ENCODE measurements at places on chromosomes 3 and 15.

DNA sequence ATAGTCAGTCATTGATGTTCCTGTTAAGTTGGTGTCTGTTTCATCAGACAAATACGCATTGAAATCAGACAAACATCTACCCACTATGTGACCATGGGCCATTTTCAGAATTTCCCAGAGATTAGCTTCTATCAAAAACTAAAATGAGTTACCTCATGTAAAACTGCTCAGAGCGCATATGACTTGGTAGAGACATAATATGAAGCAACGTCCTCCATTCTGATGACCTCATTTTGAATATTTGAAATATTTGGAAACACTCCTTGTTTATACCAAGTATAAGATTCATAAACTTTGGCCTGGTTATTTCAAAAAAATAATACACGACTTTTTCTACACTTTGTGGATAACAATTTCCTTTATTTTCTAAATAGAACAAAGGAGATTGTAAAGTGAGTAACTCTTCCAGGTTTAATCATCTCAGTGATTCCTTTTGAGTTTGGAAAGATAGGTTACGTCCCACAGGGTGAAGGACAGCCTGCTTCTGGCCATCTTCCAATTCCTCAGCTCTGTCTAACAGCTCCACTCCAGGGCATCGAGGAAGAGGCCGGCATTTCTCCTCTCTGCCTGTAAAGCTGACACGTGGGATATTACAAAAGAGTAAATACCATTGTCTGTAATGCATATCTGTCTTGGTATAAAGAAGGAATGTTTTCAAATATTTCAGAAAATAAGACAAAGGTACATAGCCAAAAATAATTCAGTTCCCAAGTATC lies 122.6 kb downstream of the CADM2 start:
- no peak for DNase-seq

DNA sequence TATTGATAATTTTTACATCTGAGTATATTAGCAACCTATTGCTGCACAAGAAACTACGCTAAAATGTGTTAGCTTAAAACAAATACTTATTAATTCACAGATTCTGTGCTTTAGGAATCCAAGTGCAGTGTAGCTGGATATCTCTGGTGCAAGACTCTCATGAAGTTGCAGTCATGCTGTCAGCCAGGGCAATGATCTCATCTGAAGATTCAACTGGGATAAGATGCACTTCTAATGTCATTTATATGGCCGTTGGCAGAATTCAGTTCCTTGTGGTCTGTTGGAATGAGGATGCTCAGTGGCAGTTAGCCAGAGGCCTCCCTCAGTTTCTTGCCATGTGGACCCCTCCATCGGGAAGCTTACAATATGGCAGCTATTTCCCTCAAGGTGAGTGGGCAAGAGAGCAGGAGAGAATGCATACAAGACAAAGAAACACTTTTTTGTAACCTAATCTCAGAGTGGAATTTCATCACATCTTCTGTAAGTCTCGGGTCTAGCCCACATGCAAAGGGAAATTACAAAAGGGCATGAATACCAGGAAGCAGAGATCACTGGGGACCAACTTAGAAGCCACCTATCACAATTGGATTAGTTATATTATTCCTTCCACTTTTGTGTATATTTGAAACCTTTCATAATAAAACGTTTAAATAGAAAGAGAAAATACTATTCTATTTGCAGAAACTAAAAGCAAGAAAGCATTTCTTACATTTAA lies 61.6 kb downstream of the DPH6 start:
- no peak for DNase-seq

- DNase-seq = no peak
Observed at GRCh38 chr3:130941793-130942192, 47.9 kb downstream of the ATP2C1 start.

- DNase-seq = no peak
Observed at GRCh38 chr3:83628471-83628870, 1330.3 kb upstream of the CADM2 start.

GRCh38 chr3:143727391-143727790 lies 120.9 kb downstream of the SLC9A9 start:
- DNase-seq = no peak

- DNase-seq = no peak
Observed at GRCh38 chr3:126446301-126446700, 29.4 kb downstream of the ZXDC start.

- DNase-seq = no peak
Observed at GRCh38 chr15:87638554-87639083, 617.9 kb downstream of the NTRK3 start.

GRCh38 chr3:141499284-141499683 lies 12.5 kb downstream of the RASA2 start:
- DNase-seq = no peak

DNA sequence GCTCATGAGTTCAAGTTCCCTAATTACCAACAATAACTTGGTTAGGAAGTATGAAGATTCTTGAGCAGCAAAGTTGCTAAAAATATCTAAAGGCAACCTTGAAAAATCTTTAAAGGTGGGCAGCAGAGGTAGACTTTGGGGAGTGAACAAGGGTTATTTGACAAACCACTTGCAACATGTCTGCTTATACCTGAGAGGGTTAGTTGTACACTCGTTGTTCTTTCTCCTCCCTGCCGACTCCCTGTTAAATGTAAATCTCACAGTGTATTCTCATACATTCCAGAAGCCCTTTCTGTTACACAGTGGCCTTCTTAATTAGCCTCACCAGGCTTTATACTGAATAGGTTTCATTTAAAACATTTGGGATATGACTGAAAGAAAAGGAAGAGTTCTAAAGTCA lies 121.7 kb downstream of the ARNT2 start:
- DNase-seq = no peak

DNA sequence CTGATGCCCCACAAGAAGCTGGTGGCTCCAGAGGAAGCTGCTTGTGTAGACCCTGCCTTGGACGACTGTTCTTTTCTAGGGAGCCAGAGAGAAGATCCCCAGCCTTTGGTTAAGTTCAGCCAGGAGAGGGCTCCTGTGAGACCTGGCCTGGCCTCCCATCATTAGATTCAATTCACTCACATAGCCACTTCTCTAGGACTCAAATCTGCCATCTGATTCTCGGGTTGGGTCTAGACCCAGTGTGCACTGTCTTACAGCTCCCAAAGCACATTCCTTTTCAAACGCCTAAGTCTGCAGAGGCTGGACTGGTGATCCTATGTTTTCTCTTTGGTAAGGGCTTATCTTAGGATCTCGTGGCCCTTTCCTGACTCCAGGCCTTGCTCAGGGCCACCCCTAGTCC lies 81.7 kb upstream of the NPHP3 start:
- DNase-seq = no peak

- no peak for DNase-seq
Observed at GRCh38 chr3:149188494-149188893, 33.1 kb downstream of the CP start.

- no peak for DNase-seq
Observed at GRCh38 chr15:80662757-80663553, 32.2 kb upstream of the ABHD17C start.

DNA sequence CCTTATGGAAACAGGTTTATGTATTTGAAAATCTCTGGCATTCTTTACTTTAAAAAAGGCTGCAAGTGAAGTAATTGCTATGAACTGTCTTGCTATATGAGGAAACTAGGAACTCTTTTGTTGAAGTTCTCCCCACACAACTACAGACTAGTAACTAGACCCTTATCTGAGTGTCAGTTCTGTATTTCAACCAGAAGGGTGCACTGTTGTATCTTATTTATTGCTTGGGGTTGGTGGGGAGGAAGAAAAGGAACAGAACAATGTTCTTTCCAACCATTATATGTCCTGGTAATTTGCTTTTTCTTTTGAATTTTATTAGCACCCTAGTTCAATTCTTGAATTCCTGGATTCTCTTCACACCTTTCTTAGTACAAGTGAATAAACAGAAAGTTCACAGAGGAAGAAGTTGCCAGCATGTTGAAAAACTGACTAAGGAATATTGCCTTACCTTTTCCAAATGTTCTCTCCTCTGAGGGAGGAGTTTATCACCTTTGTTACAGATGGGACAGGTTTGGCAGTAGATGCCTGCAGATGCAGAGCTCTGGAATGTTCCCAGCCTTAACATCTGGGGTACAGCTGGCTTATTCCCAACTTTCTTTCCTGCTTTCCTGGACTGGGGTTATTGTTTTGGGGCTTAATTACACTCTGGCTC lies 162.4 kb upstream of the CFAP20DC start:
- peak; percentile 70 for DNase-seq

GRCh38 chr3:56880720-56881575 lies 79.2 kb upstream of the ARHGEF3 start:
- no peak for DNase-seq

DNA sequence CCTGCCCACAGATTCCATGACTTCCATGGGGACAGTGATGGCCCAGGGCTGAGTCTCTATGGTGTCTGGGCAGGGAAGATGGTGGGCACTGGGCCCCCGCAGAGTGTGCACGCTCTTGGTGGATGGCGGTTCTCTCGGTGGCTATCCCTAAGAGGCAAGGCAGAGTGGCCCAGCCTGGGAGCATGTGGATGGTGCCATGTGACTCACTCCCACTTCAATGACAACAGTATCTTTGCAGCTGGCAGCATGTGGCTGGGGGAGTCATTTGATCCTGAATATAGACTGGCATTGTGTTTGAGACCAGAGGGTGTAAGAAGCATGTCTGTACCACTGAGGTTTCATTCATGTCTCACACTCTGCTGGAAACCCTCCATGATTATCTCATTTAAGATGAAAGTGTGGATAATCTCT lies 101.2 kb downstream of the CORO2B start:
- no peak for DNase-seq

DNA sequence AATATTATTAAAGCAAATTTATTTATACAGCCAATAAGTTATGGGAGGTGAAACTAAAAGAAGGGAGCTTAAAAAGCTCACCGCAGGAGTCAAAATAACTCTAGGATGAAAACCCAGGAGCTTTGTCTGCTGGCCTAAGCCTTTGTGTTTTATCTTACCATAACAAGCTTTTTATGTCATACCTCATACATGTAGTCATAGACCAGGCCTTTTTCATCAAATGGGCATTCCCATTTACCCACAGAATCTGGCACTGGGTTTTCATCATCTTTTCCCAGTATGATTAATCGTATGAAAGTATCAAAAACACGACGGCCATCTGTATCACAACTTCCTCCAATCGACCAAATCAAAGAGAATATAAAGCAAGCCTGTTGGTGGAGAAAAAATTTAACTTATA lies 122.8 kb downstream of the DNAH12 start:
- DNase-seq = no peak

- DNase-seq = no peak
Observed at GRCh38 chr15:90054618-90055097, 47.6 kb downstream of the IDH2 start.

- no peak for DNase-seq
Observed at GRCh38 chr3:182485301-182485700, 308.0 kb upstream of the ATP11B start.

DNA sequence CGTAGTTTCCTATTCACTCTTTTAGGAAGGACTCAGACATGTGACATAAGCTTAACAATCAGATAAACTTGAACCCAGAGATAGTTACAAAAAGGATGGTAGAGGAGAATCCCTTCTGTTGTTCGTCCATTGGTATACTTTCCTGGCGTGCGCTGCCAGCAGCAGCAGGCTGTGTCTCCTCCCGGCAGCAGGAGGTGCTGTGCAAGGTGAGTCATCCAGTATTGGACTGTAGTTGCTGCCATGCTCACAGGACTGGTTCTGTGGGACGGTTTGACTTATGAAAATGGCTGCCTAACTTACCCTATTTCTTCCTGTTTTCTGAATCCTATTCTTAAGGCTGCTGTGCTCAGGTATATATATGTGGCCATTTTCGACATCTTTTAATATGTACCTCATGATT lies 253.4 kb upstream of the LRRC3B start:
- no peak for DNase-seq

- no peak for DNase-seq
Observed at GRCh38 chr3:155372281-155372680, 78.8 kb upstream of the STRIT1 start.

GRCh38 chr3:4564928-4565586 lies 71.9 kb downstream of the ITPR1 start:
- DNase-seq = no peak

- DNase-seq = no peak
Observed at GRCh38 chr15:57609805-57610529, 18.3 kb downstream of the MYZAP start.

GRCh38 chr15:56737791-56738190 lies 4.5 kb upstream of the ZNF280D start:
- no peak for DNase-seq

GRCh38 chr3:188330138-188330537 lies 176.2 kb downstream of the LPP start:
- no peak for DNase-seq

GRCh38 chr15:93141371-93141794 lies 52.4 kb upstream of the RGMA start:
- DNase-seq = no peak

DNA sequence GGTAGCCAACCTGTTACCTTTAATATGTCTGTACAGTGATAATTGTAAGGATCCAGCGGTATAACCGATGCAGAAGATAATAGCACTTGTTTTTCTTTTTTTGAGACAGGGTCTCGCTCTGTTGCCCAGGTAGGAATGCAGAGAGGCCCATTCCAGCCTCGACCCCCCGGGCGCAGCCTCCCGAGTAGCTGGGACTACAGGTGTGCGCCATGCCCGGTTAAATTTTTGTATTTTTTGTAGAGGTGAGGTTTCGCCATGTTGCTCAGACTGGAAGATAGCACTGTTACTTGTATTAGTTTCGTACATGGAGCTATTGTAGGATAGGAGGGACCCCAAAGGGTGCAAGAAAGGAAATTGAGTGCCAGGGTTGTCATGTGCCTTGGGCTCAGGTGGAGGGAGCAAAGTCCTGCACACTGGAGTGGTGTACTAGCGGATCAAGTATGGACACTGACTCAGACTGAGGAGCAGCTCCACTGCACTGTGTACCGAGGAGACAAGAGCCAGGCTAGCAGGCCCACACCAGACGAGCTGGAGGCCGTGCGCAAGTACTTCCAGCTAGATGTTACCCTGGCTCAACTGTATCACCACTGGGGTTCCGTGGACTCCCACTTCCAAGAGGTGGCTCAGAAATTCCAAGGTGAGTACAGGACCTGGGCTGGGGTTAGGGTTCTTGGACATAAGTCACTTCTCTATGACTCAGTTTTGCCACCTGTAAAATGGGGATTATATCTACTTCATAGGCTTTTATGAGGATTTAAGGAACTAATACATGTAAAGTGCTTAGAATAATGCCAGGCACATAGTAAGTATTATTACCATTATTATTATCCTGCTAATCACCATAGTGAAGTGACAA lies 1.0 kb downstream of the OGG1 start:
- no peak for DNase-seq

- peak; percentile 22 for DNase-seq
Observed at GRCh38 chr3:72657666-72658065, 190.6 kb downstream of the SHQ1 start.
